ENCODE measurements at places on chromosomes 11 and 22.

DNA sequence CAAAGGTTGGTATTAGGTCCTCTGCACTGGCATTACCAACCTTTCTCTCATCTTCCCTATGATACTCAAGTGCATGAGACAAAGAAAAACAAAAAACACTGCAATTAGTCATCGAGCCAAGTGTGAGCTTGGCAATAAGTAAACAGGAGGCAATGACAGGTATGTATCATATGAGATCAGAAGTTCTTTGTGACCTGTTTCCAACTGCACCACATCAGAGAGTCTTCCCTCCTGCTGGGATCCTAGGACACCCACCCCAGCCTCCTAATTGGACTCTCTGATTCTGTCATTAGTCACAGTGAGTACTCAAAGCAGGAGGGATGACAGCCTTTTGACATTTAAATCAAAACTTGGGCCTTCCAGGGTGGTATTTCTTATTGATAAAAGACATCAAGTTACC is 7.8 kb upstream of the JAML start:
- peak; percentile 74 for DNase-seq

DNA sequence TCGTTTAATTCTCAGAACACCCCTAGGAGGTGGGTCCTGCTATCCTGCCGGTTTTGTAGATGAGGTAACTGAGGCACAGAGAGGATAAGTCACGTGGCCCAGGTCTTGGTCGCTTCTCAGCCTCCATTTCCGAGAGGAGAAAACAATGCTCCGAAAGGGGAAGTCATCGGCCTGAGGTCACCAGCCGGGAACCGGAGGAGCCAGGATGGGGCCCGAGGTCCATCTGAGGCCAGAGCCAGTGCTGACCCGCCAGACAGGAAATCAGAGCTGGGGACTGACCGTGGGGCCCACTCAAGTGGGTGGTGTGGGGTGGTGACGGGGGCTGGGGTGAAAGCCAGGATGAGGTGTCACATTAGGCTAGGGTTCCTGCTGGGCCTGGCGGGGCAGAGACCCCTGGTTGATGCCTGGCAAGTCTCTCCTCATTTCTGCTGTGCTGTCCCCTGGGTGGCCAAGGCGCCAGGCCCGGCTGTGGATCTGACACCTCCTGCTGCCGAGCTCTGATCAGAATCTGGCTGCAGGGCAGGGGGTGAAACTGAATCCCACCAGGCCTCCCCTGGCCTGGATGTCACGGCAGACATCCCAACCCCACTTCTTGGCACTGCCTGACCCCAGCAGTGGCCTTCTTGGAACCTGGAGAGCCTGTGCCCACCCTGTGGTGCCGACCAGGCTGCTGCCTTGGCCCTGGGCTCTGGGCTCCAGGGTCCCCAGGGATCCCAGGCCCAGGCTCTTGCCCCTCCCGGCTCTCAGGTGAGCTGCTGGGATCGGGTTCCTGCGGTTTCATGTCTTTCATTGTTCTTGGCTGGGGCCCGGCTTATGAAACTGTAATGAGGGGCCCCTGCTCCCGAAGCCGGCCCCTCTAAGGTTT is 12.0 kb downstream of the TRIOBP start:
- no peak for DNase-seq

DNA sequence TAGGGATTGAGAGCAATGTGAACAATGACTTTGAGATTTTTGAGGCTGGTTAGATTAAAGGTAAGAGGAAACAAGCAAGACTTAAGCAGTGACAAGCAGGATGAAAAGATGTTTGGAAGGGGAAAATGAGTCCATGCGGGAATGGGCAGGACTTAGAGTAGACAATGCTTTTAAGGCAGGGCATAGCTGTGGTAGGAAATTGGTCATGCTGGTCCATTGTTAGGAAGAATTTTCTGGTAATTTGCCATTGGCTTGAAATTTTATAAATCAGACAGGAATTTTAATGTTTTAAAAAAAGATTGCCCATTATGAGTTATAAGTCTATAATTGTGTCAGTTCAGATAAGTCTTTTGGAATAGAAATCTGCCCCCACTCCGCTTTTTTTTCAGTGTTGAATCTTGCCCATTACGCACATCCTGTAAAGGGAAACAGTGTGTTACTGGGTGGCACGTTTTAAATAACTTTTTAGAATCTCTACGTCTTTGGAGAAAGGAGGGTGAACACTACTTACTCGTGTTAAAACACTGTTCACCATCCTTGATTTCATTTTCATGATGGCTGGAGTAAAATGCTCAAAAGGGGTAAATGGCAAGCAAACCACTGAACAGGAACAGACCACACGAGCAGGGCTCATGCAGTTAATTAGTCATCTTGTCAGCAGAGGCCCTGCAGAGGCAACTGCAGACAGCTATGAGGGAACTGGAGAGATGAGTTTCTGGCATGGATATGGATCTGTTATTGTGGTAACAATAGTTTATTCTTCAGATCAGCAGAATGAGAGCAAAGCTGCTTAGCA is 25.0 kb downstream of the SWAP70 start:
- DNase-seq, result peak; percentile 36

DNA sequence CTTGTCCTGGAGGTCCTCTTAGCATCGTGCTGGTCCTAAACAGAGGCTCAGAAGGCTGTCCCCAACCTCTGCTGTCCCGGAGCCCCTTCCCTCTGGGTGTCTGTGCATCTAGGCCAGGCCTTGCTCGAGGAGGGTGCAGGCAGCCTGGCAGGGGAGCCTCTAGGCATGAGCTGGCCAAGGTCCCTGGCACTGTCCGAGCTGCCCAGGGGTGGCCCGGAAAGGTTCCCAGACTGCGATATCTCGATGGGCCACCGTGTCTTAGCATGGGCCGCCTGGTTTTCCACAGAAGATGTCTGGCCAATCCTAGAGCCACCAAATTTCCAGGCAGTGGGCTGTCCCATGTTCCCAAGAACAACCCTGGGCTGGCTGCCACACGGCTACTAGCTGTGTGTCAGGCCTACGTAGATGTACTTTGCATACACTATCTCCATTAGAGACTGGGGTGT is 24.6 kb upstream of the SMIM38 start:
- no peak for DNase-seq

DNA sequence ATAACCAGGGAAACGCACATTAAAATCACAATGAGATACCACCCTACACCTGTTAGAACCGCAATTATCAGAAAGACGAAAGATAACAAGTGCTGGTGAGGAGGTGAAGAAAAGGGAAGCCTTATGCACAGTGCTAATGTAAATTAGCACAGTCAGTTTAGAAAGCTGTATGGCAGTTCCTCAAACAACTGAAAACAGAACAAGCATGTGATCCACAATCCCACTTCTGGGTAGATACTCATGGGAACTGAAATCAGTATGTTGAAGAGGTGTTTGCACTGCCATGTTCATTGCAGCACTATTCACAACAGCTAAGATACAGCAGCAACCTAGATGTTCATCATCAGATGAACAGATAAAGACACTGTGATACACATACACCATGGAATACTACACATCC is 75.0 kb upstream of the CCND1 start:
- no peak for DNase-seq

- DNase-seq, result no peak
These were observed 191.7 kb downstream of the TBC1D22A start for GRCh38 chr22:46953968-46954765.

- no peak for DNase-seq
These were observed 2.8 kb upstream of the TAB1 start for GRCh38 chr22:39396797-39397195.

- DNase-seq, result no peak
These were observed 65.1 kb upstream of the PPARA start for GRCh38 chr22:46084943-46085827.

DNA sequence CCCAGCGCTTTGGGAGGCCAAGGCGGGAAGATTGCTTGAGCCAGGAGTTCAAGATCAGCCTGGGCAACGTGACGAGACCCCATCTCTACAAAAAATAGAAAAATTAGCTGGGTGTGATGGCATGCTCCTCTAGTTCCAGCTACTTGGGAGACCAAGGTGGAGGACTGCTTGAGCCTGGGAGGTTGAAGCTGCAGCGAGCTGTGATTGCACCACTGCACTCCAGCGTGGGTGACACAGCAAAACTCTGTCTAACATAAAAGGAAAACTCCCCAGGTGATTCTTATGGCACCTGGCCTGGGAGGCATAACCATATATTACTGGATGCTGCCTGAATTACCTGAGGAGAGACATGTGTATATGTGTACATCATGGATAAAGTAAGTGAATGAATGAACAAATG is 29.1 kb downstream of the KIAA1671 start:
- DNase-seq, result no peak
